Transverse colon (tissue), 4 donors: ENCODE measurements at places on chromosomes 12 and 14. TPM values are rescaled to one million over a fixed set of nuclear protein-coding genes. Genes with fewer than 3 reads are reported as not detected.

GRCh38 chr12:25764892-25765291, 193.6 kb upstream of the RASSF8 start:
- DNase-seq = no peak

DNA sequence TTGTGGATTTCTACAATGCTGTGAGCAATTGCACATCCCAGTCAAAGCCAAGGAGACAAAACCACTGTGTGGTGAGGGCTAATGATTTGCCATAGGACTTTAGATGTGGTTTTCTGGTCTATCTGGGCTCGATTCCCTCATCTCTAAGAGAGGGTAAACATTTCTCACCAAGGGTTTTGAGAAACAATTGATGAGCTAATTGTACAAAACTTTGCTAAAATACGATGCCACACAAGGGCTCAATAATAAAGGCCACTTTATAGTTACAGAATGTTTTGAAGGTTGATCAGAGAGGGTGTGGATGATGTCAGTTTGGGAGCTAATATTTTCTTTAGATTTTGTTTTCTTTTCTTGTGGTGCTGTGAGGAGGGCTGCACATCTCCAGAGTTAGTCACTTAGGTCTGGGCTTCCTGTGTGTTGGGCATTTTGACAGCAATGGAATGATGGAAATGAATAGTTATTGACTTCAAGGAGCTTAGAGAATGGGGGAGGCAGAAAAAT, 60.8 kb upstream of the SLC38A4 start:
- no peak for DNase-seq

DNA sequence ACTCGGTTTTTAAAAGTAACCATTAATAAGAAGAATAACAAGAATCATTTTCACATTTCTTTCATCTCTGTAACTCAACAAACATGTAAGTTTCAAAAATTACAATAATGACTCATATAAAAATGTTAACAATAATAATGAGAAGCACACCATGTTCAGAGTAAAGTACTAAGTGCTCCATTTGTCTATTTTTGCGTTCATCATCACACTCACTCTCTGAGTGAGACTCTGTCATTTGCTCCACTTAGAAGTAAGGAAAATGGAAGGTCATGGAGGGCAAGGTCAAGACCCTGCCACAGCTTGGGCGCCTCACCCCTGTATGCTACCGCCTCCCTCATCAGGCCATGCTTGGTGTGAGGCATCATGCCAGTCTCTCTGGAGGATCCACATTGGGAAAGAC, 129.9 kb downstream of the TMEM30B start:
- no peak for DNase-seq

- no peak for DNase-seq
Measured at GRCh38 chr12:99495799-99496198, 151.8 kb upstream of the GARIN6 start.

DNA sequence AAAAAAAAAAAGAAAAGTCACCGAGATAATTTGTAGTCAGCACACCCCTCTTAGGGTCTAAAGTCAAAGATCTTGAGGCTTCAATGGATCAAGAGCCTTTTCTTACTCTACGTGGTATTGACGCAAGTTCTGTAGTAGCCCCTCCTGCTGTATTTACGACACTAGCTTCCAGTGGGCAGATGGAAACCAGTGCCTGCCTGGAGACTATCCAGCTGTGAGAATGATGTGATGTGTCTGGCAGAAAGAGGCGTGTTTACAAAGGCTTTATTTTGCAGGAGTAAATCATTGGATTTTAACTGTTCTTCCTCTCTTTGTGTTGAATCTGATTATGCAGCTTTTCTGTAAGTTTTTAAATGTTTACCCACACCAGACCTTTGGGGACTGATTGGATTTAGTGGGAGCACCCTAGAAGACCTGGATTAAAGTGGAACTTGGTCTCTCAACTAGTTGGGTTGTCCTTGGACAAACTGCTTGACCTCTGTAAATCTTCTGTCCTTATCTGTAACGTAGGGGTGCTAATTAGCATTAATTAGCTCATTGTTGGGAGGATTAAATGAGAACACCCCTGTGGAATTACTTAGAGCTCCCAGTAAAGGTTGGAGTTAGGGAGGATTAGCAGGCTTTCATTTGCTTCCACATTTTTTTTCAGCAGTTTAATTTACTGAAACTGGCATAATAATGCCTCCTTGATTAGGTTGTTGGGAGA, 72.4 kb downstream of the RASSF3 start:
- DNase-seq = peak; percentile 58

GRCh38 chr14:72503696-72504368, 390.1 kb downstream of the DPF3 start:
- DNase-seq = no peak

- no peak for DNase-seq
Measured at GRCh38 chr12:17301544-17301943, 695.6 kb upstream of the LMO3 start.

DNA sequence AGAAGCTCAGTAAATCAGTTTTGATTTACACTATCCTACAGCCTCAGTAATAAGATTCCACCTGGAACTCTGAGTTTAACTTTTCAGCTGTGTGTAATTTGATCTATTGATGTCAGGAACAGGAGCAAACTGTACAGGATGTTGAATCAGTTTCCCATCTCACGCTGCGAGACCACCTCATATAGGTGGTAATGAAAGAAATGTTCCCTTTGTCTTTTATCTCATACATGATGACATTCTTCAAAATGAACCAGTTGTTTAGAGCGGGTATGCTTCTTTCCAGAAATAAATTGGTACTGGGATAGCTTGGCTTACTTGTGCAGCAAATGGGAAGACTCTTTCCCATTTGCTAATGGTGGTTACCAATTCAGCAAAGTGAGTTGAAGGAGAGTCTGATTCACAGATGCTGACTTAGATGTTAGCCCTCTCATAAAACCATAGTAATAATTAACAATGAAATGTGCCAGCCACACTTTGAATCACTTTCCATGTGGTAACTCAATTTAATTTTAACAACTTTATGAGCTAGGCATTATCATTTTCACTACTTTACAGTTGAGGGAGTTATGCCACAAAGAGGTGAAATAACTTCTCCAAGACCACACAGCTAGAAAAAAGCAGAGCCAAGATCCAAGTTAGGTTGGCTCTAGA, 251.5 kb downstream of the PAWR start:
- no peak for DNase-seq

GRCh38 chr12:38607295-38607694, 290.7 kb downstream of the ALG10B start:
- no peak for DNase-seq

DNA sequence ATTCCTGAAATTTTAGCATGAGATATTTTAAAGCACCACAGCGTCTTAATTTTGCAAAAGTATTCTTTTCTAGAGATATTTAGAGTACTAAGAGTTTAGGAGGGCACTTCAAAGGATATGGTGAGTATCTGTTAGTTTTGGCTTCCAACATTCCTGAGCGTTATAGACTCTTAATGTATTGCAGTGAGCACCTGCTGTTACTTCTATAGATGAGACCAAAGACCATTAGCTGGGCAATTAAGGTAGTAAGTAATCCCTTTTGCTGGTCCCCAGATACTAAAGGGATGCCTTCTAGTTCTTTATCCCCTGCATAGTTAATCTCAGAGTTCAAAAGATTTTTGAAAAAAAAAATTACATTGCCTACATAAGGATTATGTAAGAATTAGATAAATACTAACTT, 975.6 kb downstream of the GALC start:
- DNase-seq = no peak

- DNase-seq = no peak
Measured at GRCh38 chr12:94277426-94278000, 129.1 kb downstream of the PLXNC1 start.

The SDSL gene
- total RNA-seq = 7.4 TPM

DNA sequence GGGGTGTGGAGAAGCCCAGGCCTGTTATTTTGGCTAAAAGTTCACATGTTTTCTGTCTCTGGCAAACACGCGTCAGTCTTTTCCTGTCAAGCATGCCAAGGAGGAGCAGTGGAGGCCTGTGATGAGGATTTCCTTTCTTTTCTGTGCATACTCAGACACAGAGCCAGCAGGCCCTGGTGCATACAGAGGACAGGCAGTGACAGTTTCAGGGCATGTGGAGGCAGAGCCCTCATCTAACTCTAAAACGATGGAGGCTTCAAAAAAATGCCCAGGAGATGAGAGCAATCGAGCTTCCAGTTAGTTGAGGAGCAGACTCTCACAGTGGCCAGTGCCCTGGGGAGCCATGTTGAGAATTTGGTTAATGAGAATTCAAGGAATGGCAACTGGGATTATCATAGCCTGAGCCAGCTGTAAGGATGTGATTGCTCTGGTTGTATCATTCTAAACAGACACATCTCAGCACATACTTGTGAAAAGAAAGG, 66.5 kb downstream of the TRAFD1 start:
- no peak for DNase-seq

GRCh38 chr12:116346741-116347140, 69.2 kb upstream of the MED13L start:
- no peak for DNase-seq

GRCh38 chr14:79708426-79709388, 502.6 kb downstream of the DIO2 start:
- no peak for DNase-seq

- no peak for DNase-seq
Measured at GRCh38 chr12:100859063-100859627, 64.6 kb downstream of the ANO4 start.

DNA sequence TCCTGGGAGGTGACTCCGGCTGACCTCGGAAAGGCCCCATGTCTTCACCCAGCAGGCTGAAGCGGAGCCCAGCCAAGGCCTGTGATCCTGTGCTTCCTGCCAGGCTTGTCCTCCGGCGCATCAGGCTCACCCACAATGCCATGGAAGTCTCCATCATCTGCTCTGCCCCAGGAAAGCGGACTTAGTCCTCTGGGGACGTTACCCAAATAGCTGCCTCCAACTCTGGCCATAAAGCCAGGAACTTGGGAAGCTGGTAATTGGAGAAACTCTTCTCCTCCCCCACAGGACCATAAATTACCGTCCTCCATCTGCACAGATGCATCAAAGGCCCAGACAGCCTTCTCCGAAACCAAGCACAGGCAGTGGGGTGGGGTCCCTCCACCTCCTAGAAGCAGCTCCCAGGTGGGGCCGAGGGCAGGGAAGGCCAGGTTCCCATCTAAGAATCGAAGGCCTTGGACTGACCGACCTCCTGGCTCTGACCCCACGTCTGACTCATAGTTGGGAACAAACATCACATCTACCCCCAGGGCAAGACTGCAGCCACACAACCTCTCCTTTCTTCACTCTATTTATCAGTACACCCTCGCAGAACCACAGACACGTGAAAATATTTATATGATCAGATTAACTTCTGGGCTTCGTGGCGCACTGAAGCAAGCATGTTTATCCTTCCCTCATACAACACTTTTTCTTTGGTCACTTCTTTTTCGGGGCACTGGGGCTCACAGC, 56.4 kb downstream of the PITPNM2 start:
- peak; percentile 33 for DNase-seq

The DAO gene
- 4.4 TPM for total RNA-seq

DNA sequence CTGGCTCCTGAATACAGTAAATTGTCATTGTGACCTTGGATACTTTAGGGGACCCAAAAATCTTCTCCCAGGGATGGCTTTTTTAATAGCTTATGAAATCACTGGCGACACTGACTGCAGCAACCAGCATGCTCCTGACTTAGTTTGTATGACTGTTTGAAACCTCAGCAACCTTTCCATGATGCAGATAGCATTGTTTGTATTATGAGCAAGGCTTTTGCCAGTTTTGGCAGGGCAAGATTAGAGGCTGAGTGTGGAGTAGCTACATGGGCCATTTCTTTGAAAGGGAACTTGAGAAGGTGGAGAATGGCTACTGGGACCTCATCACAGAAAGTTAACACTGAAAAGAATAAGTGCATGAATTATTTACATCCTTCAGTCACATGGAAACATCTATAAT, 50.9 kb downstream of the SLC4A8 start:
- no peak for DNase-seq

The GPR68 gene
- not detected for total RNA-seq

DNA sequence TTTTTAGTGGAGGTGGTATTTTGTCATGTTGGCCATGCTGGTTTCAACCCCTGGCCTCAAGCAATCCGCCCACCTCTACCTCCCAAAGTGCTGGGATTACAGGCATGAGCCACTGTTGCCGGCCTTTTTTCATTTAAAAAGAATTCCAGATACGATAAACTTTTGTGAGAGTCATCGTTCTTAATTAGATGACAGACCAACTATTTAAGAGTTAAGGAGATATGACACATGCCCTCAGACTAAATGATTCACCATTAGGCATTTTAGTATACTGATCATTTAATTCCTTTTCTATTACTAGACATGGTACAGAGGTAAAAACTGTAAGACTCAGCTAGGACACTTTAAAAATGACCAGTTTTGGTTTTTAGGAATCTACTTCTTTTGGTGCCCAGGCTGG, 2.4 kb downstream of the ANKRD13A start:
- no peak for DNase-seq

The SDS gene
- 5.7 TPM for total RNA-seq

DNA sequence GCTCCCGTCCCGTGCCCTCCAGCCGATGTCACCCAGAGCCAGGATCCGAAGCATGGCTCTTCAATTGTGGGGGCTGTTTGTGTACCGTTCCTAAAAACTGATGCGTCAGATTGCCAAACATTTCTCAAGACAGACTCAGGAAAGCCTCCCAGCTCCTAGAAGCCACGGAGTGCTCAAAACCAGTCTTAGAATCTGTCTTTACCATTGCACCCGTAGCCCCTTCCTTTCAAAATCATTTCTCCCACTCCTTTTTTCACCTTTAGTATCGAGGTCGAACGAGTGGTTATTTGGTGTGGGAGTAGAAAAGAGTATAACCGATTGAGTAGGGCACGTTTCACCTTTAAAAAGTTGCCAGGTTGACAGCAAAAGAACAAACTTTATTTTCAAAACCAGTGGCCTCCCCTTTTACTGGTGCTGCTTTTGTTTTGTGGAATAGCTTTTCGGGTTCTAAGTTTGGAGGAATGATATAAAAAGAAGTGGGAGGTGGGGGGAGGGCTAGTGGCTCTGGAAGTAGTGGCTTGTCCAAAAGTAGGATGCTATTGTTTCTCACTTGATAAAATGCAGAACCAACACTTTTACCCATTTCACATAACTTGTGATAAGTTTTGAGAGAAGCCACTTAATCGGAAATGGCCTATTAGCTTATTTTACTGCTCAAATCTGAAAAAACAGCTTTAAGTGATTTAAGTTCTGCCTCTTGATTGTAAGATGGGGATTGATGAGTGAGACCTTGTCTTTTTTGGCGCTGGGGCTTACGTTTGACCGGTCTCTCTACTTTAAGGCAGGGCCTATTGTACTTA, 803 bp downstream of the STK38L start:
- DNase-seq = no peak

GRCh38 chr12:98332642-98333041, 182.7 kb upstream of the TMPO start:
- no peak for DNase-seq

The GZMH gene
- total RNA-seq = not detected

The PKP2 gene
- 107 TPM for total RNA-seq

DNA sequence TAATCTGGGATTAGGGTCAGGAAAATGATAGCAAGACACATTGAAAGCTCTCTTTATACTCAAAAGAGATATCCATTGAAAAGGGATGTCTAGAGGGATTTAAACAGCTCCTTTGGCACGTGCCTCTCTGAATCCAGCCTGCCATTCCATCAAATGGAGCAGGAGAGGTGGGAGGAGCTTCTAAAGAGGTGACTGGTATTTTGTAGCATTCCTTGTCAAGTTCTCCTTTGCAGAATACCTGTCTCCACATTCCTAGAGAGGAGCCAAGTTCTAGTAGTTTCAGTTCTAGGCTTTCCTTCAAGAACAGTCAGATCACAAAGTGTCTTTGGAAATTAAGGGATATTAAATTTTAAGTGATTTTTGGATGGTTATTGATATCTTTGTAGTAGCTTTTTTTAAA, 25.4 kb upstream of the PLEKHD1 start:
- no peak for DNase-seq

GRCh38 chr12:118884226-118884625, 97.1 kb upstream of the SRRM4 start:
- no peak for DNase-seq

- DNase-seq = no peak
Measured at GRCh38 chr14:100140452-100141078, 18.9 kb downstream of the DEGS2 start.
